Stimulated activated naive CD8-positive, alpha-beta T cell treated with anti-CD3 and anti-CD28 coated beads, Interleukin-15, Interleukin-2, amounts not matched to agents 100 U/mL and 50 U/mL, for 24 hours (primary cell): ENCODE measurements at places on chromosomes 6 and 20.

DNA sequence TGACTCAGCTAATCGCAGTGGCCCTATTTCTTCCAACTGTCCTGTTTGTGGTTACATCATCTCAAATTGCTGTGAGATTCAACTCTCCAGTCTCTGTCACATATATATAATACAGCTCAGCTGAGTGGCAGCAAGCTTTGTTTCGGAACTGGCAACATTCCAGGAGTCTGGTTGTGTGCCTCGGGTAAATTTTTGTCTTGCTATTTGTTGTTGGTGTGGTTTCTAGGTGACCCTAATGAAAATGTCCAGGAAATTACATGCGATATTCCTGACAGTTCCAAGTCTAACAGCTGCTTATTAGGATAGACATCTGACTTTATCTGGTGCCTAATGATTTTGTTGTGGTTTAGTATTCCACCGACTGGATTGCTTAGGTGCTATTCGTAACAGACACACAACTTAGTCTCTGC is 581.8 kb downstream of the CD109 start:
- no peak for DNase-seq

- DNase-seq = peak; percentile 46
Observed at GRCh38 chr20:13220194-13220903, 725 bp upstream of the ISM1 start.

- no peak for DNase-seq
Observed at GRCh38 chr6:142013287-142013686, 119.4 kb upstream of the GJE1 start.

DNA sequence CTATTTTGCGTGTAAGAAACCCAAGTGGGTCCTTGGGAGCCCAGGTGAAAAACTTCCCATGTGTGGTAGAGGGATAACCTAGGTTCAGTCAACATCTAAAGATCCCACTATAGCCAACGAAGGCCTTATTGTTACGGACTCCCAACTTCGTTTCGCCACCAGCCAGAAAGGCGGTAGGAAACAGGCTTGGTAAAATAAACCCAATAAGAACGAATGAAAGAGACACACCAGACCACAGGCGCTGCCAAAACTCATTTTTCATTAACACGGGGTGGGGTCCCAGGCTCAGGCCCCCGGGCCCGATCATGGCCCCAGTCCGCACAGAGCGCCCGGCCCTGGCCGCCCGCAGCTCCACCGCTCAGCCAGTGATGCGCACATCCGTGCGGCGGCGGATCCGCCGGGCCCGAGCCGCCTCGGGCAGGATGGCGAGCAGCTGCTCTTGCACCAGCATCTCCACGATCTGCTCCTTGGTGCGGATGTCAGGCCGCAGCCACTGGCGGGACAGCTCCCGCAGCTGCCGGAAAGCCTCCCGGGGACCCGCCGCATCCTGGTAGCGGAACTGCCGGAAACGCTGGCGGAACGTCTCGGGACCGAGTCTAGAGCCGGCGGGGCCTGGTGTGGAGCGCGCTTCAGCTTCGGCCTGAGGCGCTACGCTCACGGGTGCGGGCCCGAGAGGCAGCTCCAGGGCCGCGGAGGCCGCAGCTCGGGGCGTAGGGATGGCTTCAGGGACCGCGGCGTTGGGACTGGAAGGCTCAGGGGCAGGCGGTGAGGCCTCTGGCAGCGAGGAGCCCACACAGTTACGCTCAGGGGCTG is 709 bp downstream of the SCAND1 start:
- peak; percentile 66 for DNase-seq

DNA sequence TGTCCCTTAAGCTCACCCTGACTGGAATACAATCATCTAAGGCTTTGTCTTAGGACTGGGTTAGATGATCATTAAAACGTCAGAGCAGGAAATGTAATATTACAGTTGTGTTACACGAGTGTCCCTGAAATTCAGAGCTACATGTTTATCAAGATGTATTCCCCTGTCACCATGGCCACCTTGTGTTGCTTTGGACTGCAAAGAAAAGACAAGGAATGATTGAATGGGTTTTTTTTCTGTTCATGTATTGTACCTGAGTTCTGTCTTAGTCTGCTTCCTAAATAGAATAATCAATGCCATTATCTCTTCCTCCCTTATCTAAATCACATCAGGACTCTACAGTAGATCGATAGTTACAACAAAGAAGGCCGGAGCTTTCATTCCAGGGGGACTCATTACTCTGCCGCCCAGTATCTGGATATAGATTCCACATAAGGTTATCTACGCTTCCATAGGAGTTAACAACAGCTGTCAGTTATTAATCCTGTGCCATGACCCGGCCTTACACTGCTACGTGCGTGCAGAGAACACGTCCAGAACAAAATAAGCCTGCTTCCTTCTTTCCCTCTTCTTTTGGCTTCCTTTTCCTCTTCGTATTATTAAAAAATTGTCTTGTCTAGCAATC is 274.1 kb upstream of the SASH1 start:
- DNase-seq = no peak
